Karpas-422 (cell line): ENCODE measurements at places on chromosomes 7 and 10.

- no peaks in the 10 kb centered on the region for H3K4me1 ChIP-seq
- no peak overlapping the region for H3K27ac ChIP-seq
- no peaks in the 10 kb centered on the region for H3K27me3 ChIP-seq
- no peak overlapping the region for H3K4me3 ChIP-seq
- H3K36me3 ChIP-seq, result no peaks in the 10 kb centered on the region
- no peak for DNase-seq
These were observed 284.8 kb upstream of the PPP2R2D start for GRCh38 chr10:131616040-131616439.

GRCh38 chr7:311131-311680, 21.2 kb downstream of the FOXL3 start:
- H3K4me3 ChIP-seq, result no peak overlapping the region
- H3K36me3 ChIP-seq, result no peaks in the 10 kb centered on the region
- H3K4me1 ChIP-seq, result no peaks in the 10 kb centered on the region
- no peaks in the 10 kb centered on the region for H3K27me3 ChIP-seq

- H3K36me3 ChIP-seq, result no peaks in the 10 kb centered on the region
- DNase-seq, result no peak
- no peaks in the 10 kb centered on the region for H3K4me1 ChIP-seq
- H3K27me3 ChIP-seq, result no peaks in the 10 kb centered on the region
- H3K27ac ChIP-seq, result no peak overlapping the region
- H3K4me3 ChIP-seq, result no peak overlapping the region
These were observed 138.6 kb downstream of the ADAM22 start for GRCh38 chr7:88072715-88073055.

DNA sequence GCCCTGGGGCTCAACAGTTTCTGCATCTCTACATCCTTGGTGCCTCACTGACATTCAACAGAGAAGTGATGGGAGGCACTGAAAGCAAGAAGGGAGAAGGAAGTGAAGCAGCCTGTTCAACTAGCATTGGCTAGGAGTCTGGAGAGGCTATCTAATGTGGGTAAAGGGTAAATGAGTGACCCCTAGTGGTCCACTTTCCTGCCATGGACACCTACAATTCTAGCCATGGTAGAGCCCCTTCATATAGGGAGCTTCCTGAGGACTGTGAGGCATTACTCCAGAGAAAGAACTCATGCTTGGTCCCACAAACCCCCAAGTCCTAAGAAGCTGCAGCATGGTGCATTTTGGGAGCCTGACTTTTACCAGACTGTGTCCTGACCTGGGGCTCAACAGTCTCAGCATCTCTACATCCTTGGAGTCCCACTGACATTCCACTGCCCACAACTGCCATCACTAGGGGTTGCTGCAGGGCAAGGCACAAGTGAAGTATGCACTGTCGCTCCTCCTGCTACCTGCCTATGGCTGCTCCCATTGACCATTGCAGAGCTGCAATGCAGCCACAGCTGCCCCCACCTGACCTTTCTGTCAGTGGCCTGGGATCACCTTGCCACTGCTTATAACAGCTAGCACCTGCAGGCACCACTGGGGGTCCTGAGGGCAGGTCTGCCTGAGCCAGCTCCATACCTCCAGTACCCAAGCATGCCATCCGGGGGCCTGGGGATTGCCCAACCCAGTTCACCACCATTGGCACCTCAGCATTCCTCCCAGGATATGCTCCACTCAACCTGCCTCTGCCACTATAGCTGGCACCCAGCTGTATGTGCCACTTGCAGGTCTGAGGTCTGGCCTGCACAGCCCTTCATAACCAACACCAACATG, 44.1 kb upstream of the CDK6 start:
- no peaks in the 10 kb centered on the region for H3K4me1 ChIP-seq
- H3K27me3 ChIP-seq, result no peaks in the 10 kb centered on the region
- H3K36me3 ChIP-seq, result no peaks in the 10 kb centered on the region
- DNase-seq, result peak; percentile 58
- H3K27ac ChIP-seq, result no peak overlapping the region
